ENCODE measurements at places on chromosomes 16 and 17.

DNA sequence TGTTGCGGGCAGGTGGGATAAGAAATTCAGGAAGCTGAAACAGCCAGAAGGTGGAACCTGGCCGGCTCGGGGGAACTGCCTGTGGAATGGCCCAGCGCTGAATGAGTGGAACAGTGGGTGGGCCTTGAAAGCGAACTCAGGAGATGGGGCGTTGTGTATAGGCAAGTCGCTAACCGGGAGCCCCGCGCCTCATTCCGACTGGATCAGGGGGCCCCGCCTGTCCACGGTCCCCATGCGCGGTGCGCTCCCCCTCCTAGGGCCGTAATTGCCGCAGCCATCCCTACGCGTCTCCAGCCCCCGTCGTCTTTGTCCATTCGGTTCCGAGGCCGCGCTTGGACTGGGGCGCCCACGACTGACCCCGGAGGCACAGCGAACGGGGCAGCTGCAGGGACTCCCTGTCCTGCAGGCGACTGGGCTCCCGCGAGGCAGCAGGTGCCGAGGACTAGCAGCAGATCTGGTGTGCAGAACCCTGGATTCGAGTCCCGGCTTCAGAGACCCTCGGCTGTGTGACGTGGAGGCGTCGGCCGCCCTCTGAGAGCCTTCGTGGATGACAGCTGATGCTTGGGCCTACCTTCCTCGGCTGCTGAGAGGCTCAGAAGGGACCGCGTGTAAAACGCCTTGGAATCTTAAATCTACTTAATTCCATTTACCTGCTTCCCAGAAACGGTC is 10.9 kb upstream of the CA4 start:
- DNase-seq, result no peak

GRCh38 chr17:15169676-15170075 is 95.5 kb downstream of the PMP22 start:
- no peak for DNase-seq

DNA sequence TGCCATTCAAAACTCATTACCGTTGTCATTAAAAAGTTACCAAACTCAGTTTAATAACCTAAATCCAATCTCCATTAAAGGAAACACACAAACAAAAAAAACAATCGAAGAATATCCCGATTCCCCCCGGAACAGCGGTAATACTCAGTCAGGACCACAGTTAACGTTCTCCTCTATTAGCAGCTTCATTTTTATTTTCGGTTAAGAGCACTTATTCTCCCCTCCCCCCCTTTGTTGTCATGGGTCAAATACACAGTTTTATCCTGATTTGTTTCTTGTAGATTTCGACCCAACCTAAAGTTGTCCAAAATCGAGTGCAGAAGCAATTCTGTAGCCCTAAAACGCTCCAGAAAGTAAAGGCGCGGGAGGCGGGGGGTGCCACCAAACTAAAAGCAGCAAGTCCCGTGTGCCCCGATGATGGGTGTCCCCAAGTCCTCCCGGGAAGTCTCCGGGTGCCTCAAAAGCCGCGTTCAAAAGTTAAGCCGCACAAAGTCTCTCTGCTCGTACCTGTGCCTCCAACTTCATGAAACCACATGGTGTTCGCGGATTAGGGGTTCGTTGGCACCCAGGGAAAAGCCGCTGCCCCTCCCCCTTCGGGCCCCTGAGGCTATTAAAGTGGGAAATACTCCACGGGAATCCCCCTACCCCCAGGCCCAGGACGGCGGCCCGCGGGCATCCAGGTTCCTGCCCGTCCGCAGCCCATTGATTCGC is 996 bp downstream of the SUMO2 start:
- no peak for DNase-seq

DNA sequence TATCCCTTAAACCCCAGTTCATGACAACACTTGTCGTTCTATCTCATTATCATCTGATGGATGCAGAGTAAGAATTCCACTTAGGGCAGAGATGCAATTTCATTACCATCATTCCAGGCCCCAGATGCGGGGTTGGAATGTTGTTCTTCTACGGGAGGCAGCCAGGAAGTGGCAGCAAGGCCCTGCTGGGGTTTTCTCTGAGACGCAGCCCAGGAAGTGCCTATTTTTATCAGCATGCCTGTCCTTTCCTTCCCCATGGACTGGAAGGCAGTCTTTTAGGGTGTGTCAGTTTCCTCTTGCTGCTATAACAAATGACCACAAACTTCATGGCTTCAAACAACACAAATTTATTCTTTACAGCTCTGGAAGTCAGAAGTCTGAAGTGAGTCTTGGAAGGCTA is 246.6 kb upstream of the DYNLRB2 start:
- no peak for DNase-seq

GRCh38 chr17:64099543-64099942 is 30.4 kb downstream of the ERN1 start:
- DNase-seq, result no peak
